IPS DF 6.9 (cell line): ENCODE measurements at places on chromosomes 3 and 15.

DNA sequence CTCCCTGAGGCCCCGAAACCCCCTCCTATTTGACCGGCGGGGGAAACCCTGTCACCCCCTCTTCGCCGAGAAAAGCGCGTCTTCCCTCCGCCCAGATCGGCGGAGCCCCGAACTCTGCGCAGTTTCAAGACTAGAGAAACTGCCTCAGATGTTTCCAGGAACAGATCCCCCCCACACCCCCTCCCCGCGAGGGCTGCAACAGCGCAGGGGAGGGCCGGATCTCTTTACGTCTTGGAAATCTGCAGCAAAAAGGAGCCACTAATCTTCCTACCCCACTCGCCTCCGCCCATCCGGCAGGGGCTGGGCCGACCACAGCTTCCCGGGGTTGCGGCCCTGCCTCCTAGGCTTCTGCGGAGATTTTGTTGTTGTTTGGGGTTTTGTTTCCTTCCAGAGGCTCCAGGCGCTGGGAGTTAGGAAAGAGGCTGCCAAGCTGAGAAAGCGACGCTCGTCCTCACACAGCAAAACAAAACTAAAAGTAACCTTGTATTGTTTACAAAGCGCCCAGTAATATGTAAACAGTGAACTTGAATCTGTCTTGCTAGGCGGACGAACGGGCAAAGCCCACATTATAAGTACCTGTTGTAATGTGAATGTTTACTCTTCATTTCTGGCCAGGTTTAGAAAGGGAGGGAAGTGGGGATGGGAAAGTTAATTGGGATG is 2.2 kb downstream of the FOXB1 start:
- no peak for DNase-seq

DNA sequence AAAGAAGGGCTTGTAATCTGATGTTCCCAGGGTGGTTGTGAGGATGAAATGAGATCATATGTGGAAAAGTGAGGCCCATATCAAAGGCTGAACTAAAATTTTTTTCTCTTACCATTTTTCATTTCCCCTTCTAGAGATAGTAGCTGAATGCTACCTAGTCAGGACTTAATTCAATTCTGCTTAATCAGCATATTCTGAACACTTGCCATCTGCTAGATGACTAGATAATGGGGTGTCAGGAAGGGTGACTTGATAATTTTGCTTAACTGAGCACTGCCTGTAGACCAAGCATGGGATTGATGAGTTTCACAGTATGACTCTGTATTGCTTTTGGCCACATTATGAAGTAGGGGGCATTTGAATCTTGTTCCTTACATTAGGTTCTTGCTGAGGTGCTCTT is 136.2 kb downstream of the CHST2 start:
- no peak for DNase-seq

- DNase-seq: no peak
These were observed 63.7 kb downstream of the BDH1 start for GRCh38 chr3:197491923-197492664.

GRCh38 chr15:95009635-95010034 is 778.3 kb downstream of the MCTP2 start:
- DNase-seq: no peak

GRCh38 chr15:68383161-68384074 is 48.5 kb downstream of the ITGA11 start:
- DNase-seq: peak; percentile 16
